ENCODE measurements at places on chromosomes 16 and 17. TPM values are rescaled to one million over a fixed set of nuclear protein-coding genes. Genes with fewer than 3 reads are reported as not detected.

The RARA gene
- 10.2 TPM for total RNA-seq

The EFCAB3 gene
- not detected for total RNA-seq

The NPIPA7 gene
- 3.2 TPM for total RNA-seq

The ACADVL gene
- total RNA-seq = 131 TPM

The ZFP3 gene
- 8.9 TPM for total RNA-seq

The FAHD1 gene
- total RNA-seq = 35.6 TPM
